ENCODE measurements at places on chromosomes 1 and 21. TPM values are rescaled to one million over a fixed set of nuclear protein-coding genes. Genes with fewer than 3 reads are reported as not detected.

Gene MAP1LC3C
- total RNA-seq: 0.11 TPM

Gene E2F2
- 3.8 TPM for total RNA-seq

Gene IVL
- total RNA-seq: under 0.01 TPM

Gene CACHD1
- 3.7 TPM for total RNA-seq

Gene TSPEAR
- not detected for total RNA-seq

DNA sequence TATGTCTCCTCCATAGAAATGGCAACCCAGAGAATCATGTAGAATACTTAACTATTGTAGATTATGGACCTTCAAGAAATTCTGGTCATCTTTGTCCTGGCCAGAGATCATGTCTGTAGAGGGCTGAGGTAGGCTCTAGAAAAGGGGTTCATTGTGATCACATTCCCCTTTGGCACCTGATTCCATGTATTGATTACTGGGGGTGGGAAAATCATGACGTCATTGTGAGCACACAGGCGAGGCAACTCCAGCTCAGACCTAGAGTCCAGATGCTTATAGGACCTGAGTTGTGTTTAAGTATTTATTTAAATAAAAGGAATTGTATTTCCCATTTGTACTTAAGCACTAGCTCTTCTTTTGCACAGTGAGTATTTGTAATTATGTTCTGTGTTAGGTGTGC lies 93.1 kb downstream of the OSBPL9 start:
- no peak for DNase-seq

DNA sequence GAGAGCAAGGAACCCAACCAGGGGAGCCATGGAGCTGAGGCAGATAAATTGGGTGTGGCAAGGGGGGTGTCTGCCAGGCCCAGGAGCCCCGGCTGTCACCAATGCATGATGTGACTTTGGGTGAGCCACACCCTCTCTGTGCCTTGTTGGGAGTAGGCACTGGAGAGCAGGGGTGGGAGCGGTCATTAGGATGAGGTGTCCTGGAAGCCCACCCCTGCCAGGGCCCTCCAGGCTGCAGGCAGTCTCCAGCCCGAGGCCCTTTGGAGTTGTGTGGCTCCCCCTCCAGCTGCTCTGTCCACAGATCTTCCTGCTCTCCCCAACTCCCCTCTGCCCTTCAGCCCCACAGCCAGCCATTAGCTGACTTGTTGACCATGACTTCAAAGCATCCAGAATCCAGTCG lies 11.4 kb downstream of the MX2 start:
- no peak for DNase-seq

- DNase-seq: no peak
These were observed 825 bp downstream of the TMEM39B start for GRCh38 chr1:32073299-32074229.

DNA sequence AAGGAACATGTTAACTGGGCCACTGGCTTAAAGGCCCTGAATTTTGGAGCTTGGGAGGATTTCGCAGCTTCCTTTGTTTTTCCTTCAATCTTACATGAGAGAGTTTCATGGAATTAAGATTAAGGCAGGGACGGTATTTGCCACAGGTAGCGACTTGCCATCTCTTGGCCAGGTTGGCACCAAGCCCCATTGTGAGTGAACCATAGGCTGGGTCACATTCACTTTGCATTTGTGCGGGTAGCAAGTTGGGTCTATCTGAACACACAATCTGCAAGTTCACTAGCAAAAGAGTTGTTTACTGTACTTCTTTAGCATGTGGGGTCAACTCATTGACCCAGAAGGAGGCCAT lies 106.2 kb upstream of the ATP1A1 start:
- DNase-seq: no peak

GRCh38 chr1:3454811-3455618 lies 550 bp downstream of the ARHGEF16 start:
- DNase-seq: no peak

DNA sequence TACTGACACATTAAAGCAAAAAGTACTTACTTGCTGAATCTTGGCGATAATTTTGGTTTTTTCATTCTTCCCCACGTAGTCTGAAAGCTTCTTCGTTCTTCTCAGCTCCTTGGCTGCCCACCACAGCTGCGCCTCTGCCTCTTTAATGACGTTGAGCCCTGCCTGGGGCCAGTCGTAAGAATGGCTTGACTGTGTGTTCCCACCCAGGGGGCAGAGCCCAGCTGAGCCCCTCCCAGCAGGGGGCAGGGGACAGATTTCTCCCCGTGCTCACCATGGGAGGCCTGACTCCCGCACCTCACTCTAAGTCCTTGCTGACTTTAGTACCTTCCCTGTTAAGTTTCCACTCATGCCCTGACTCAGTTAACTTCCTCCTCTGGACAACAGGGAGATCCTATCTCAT lies 9.0 kb downstream of the CFAP298 start:
- no peak for DNase-seq

Measured in pulmonary artery endothelial cell (primary cell).